Cerebellum (tissue), 4 donors: ENCODE measurements at places on chromosomes 6 and 20. TPM values are rescaled to one million over a fixed set of nuclear protein-coding genes. Genes with fewer than 3 reads are reported as not detected.

GRCh38 chr20:37007898-37008649, 56.6 kb upstream of the SAMHD1 start:
- DNase-seq, result no peak

DNA sequence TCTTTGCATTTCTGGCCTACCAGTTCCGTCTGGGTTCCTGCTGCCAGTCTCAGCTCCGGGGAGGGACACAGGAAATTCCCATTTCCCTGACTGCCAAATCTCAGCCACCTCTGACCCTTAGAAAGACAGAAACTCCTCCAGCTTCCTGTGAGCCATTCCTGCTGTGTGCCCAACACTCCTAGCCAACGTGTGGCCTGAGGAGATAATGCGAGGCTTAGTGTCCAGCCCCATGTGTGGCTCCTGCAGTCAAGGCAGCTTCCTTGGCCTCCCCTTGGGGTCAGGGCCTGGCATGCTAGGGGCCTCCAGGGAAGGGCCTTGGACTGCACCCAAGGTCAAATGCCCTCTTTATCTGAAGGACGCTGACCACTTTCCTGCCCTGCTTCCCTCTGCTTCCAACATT, 45.1 kb downstream of the MAFB start:
- DNase-seq, result no peak

- DNase-seq, result no peak
Measured at GRCh38 chr6:154579485-154579884, 69.0 kb upstream of the CNKSR3 start.

- no peak for DNase-seq
Measured at GRCh38 chr20:25011831-25012241, 19.3 kb upstream of the APMAP start.

DNA sequence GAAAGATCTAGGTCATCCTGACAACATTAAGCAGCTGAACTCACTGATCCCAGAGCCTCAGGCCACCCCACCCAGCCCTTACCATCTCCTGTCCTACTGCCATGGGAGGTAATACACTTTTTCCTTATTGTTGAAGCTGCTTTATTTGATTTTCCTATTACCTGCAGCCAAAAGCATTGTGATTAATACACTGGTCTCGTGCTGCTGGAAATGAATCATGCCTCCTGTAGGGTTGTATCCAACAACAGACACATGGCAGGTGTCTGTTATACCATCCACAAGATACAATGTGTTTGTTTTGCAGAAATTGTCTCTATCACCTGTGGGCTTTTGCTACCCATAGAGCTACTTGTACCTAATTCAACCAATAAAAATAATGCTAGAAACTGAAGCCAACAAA, 34.2 kb downstream of the MYLIP start:
- no peak for DNase-seq

DNA sequence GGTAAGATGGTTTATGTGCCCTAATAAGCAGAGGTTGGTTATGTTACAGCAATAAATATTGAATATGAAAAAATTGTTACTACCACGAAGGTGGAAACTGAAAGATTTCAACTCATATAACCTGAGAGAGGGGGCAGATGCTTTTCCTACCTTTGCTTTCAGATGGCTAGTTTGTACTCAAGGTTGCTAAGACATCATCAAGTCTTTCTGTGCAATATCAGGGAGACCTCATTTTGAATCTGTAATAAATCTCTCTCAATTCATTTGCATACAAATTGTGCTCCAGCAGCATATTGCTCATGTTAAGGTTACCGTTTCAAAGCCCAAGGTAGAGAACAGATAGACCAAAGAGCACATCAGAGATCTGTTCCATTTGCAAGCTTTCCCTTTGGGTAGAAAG, 220.4 kb downstream of the KHDC1L start:
- no peak for DNase-seq

GRCh38 chr6:169844946-169845345, 93.5 kb downstream of the ERMARD start:
- no peak for DNase-seq

DNA sequence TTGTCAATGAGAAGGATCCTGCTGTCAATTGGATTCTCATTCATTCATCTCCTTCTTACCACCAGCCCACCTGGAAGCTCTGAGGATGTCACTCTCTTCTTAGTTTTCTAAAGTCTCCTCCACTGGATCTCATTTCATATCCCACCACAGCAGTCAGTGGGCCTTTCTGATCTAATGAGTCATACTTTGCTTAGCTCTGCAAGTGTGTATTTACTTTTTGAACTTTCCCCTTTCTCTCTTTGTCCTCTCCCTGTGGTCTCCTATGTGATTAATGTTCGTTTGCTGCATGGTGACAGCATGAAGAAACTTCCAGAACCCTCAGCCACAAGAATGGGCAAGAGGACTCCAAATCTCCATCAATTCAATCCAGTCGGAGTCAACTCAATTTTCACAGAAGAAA, 63.6 kb upstream of the SYNDIG1 start:
- no peak for DNase-seq

GRCh38 chr6:56868687-56869086, 86.2 kb upstream of the BEND6 start:
- no peak for DNase-seq

Gene VNN1
- total RNA-seq, result 0.09 TPM

DNA sequence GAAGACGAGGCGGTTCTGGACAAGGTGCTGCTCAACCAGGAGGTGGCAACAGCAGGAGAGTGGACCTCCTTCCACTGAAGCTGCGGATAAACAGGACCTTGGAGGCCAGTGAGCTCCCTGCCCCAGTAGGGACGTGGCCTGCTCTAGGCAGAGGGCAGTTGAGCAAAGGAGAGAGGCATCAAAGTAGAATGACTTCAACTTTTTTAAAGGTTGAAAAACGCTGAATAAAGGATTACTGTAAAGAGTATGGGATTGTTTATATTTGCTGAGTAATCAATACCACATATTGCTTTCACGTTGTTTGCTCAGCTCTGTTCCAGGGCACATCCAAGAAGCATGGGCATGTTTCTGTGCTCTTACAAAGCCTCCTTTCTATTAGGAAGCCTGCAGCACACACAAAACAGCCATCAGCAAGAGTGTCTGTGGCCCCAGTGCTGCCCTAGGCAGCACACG, 48.1 kb downstream of the ERMARD start:
- DNase-seq, result no peak

DNA sequence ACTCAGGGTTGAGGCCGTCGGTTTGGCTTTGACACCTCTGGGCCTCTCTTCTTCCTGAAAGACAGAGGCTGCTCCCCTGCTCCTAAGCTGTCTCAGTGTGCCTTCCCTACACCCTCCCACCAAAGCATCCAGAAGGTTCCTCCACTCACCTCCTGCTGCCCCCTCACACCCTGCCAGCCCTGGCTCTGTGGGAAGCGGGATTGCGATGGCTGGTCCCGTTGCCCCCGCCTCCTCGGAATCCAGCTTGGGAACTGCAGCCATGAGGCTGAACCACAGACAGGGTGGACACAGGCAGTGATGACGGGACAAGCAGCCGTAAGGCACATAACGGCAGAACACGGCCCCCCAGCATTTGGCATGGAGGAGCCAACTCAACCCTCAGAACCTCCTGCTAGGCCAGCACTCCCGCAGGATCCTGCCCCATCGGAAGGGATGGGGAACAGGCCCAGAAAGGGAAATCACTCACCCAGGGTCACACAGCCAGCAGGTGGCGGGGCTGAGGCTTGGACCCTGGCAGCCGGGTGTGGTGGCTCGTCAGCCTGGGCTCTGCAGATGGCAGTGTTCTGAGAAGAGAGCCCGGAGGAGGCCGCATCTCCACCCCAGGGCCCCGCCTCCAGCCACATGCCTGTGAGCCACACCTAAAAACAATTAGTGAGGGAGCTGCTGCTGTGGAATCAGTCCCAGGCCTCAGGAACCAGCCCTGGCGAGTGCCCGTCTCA, 139.6 kb downstream of the PHACTR3 start:
- DNase-seq, result no peak

DNA sequence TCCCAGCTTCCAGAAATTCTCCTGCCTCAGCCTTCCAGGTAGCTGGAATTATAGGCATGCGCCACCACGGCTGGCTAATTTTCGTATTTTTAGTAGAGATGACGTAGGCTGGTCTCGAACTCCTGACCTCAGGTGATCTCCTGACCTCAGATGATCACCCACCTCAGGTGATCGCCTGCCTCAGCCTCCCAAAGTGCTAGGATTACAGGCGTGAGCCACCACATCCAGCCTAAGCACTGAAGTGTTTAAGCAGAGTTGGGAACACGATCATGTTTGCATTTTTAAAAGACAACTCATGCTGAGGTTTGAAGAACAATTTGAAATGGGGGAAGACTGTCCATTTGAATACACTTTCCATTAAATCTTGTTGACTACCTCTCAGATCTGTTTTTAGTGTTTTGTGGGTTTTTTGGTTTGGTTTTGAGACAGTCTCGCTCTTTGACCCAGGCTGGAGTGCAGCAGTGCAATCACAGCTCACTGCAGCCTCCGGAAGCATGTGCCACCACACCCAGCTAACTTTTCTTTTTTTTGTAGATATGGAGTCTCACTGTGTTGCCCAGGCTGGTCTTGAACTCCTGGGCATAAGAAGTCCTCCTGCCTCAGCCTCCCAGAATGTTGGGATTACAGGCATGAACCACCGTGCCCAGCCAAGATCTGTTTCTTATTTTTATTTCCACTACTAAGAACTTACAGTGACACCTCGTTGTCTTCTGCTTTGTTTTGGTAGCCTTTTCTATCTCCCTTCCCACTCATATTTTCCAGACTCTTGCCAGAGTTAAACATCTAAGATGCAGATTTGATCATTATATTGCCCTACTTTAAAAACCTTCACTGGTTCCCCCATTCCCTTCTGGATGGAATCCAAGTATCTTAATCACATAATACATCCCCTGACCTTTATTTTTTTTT, 5.5 kb downstream of the CASP8AP2 start:
- no peak for DNase-seq

Gene PSORS1C1
- total RNA-seq, result not detected

DNA sequence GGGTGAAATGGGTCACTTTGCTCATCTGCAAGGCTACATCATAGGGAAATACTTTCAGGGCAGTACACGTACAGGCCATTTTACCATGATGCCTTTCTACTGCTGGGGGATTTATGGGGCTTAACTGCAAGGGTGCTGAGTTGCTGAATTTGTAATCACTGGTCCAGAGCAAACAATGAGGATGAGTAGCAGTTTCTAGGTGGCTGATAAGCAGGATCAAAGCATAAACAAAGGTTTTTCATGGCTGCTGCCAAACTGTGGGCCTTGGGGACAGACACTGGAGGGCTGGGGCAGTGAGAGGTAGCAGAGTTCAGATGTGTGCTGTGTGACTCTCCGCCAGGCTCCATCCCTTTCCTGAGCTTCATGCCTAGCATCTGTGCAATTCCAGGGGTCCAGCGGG, 68.3 kb downstream of the CNBD2 start:
- DNase-seq, result no peak

DNA sequence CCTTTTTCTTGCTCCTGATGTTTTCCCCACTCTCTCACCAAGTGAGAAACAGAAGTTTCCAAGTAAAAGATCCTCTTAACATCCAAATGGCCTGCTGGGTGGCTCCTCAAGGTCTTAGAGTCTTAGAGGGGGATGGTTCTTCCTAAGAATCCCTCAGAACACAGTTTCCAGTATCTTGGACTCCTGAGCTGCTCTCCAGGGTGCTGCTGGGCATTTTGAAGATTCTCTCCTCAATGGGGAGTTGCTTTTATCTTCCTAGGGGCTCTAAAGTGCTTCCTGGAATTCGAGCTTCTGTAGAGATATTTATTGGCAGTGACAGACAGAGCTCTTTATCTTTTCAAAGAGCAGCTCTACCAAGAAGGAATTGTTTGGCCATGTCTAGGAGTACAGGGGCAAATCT, 70.8 kb upstream of the SLC35B3 start:
- DNase-seq, result no peak

DNA sequence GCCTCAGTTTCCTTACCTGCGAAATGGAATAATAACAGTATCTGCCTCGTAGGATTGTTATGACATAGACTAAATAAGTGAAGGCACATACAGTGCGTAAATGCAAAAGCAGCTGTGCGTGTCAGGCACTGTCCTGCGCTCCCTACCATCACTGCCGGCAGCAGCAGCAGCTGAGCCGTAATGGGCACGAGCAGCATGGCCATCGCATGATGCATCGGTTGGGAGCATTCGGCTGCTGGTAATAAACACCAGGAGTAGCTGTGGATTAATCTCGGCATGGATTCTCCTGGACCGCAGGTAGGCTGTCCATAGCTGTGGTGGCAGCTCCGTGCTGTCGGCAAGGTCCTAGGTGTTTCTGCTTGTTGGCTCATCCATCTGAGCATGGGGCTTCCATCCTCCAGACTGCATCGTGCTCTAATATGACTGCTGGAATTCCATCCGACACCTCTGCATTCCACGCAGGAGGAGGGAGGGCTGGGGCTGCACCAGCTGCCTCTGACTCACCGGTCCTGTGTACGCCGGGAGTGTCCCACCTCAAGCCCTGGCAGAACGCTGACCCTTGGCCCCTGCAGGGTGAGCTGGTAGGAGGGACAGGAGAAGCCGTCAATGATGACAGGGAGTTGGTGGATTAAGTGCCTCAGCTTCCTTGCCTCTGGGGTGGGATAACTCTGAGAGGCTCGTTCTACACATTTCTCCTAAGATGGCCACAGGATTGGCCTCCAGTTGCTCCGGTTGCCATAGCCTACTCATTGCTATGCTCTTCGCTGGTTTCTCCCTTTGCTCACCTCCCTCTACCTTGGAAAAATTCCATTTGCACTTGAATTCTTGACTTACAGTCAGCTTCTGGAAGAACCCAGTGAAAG, 100.9 kb upstream of the PMEPA1 start:
- DNase-seq, result no peak

DNA sequence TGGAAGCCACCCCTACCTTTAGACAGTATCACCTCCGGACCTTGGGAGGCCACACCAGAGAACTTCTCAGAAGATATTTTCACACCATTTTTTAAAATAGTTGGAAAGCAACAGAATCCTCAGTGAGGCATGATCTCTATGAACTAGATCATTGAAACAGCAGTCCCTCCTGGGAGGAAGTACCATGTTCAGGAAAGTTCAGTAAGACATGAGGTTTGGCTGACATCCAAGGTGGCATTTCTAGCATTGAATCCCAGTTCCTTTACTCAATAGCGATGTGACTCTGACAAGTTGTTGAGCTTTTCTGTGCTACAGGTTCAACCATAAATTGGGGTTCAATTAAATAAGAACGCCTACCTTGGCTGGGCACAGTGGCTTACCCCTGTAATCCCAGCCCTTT, 169.0 kb downstream of the TBC1D7 start:
- no peak for DNase-seq

- DNase-seq, result no peak
Measured at GRCh38 chr20:50355590-50356524, 154.3 kb upstream of the PTPN1 start.

DNA sequence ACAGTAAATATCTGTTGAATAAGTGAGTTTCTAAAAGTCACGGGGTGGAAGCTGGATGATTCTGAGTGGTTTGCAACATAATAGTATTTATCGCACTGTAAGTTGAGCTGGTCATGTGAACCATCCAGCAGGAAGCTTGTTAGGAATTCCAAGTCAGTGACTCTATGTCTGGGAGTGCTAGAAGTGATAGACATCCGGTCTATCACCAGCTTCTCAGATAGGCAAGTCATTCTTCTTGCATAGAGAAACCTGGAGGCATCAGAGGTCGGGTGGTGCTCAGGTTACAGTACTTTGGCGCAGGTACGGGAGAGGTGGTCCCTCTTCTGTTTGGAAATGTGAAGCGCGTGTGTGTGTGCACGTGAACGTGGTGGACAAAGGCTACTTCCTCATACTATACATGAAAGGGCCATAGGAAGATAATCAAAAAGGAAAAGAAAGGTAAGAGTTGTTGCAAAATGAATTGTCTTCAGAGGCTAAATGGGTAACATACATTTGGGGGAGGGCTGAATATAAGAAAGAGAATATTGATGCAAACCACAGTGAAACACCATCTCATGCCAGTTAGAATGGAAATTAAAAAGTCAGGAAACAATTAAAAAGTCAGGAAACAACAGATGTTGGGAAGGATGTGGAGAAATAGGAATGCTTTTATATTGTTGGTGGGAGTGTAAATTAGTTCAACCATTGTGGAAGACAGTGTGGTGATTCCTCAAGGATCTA, 299.3 kb upstream of the ZFP64 start:
- DNase-seq, result no peak

Gene CDSN
- total RNA-seq, result not detected
